DMS53 (cell line): ENCODE measurements at places on chromosomes 5 and 9.
A peak's percentile ranks its signal among the peaks of the same experiment; 100 is the strongest.

DNA sequence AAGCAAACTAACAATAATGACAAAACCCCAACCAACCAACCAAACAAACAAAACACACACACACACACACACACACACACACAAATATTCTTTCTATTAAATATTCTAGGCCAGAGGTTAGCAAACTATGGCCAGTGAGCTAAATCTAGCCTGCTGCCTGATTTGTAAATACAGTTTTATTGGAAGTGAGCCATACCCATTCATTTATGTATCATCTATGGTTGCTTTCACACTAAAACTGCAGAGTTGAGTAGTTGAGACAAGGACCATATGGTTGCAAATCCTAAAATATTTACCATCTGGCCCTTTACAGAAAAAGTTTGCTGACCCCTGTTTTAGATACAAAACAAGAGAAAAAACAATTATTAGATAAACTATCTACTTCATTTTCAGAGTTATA, 620.5 kb upstream of the SEMA6A start:
- no peak for DNase-seq

GRCh38 chr9:134985451-134985850, 67.7 kb upstream of the FCN1 start:
- DNase-seq, result no peak

DNA sequence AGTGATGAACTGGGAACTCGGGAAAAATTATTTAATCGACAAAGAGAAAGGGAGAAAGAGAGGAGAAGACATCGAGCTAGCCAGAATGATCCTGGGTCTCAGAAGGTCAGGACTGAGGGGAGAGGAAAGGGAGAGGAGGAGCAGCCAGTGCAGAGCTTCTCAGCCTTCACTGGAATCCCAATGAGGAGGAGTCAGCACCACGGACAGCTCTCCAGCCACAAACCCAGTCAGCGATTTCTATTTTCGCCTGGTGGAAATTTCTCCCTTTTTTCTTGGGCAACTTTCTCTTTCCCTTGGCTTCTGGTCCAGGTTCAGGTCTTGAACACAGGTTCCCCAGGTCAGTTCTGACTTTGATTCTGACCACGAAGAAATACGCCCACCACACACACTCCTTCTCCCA, 1.6 kb upstream of the BRINP1 start:
- peak; percentile 35 for DNase-seq

- no peak for DNase-seq
These were observed 15.5 kb upstream of the C1QTNF3 start for GRCh38 chr5:34058532-34058931.

DNA sequence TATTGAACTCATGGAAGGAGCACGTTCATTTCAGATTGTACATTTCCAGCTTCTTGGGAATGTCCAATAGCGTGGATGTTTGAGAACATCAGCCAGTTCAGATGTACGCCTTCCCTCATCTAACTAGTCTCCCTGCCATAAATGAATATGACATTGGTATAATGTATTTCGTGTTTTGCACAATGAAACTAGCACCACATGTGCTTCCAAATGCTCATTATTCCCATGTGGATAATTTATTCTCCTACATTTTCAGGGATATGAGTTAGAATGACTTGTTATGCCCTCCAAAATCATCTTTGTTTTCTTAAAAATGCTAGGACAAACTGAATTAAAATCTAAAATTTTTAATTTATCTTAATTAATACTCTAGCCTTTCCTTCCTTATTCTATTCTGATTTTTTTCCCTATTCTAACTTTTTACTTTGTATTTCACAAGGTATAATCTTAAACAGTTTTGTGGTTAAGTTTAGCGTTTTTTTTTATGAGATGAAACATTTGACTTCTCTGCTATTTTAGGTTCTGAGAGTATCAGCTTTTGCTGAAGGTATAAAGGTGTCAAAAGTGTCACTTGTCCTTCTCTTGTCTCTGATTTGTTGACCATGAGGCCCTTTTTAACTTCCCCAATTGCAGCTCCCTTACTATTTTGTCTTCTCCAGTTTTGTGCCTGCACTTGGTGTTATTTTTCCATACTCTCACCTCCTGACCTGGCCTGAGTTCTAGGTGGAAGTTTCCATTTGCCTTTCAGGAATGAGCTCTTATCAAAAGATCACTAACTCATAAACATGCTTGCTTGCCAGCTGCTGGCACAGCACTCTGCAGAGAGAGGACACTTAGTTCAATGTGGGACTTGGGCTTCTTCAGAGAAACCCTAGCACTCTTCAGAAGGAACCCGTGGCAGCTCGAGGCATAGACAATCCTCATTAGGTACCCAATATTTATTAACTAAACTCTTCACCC, 106.8 kb downstream of the FRMD3 start:
- no peak for DNase-seq

- no peak for DNase-seq
These were observed 216.8 kb downstream of the NMUR2 start for GRCh38 chr5:152188251-152188650.

GRCh38 chr9:3477236-3477834, 48.5 kb downstream of the RFX3 start:
- no peak for DNase-seq

DNA sequence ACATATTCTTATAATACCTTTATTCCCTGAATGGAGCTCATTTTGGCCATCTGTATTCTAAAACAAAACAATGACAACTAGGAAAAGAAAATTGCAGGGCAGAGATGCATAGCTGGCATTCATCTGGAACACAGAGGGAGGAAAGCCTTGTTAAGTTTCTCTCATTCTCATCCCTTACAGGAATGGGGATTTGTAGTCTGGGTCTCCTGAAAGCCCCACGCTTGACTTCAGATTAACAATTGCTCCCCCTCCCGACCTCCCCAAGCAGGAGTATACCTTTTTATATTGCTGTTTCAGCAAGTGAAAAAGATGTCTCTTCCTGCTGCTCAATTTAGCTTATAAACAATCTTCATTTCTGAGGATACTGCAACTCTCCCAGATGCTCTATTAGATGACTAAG, 812.1 kb downstream of the EFNA5 start:
- DNase-seq, result no peak

DNA sequence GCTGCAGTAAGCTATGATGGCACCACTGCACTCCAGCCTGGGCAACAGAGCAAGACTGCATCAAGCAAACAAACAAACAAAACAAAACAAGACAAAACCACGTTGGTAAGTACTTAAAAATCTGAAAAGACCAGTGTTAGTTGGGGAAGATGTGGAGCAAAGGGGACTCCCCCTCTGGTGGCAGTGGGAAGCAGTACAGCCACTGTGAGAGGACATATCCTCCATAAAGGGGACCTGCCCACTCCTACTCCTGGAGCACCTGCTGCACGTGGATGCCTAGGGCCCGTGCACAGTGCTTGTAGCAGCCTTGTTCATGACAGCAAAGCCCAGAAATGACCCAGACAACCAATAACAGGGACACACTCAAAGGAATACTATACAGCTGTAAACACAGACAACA, 17.0 kb upstream of the IPPK start:
- DNase-seq, result peak; percentile 24

- no peak for DNase-seq
These were observed 27.4 kb upstream of the TOMM5 start for GRCh38 chr9:37619806-37620205.

- DNase-seq, result peak; percentile 12
These were observed 566.6 kb upstream of the MEF2C start for GRCh38 chr5:89449392-89450148.

DNA sequence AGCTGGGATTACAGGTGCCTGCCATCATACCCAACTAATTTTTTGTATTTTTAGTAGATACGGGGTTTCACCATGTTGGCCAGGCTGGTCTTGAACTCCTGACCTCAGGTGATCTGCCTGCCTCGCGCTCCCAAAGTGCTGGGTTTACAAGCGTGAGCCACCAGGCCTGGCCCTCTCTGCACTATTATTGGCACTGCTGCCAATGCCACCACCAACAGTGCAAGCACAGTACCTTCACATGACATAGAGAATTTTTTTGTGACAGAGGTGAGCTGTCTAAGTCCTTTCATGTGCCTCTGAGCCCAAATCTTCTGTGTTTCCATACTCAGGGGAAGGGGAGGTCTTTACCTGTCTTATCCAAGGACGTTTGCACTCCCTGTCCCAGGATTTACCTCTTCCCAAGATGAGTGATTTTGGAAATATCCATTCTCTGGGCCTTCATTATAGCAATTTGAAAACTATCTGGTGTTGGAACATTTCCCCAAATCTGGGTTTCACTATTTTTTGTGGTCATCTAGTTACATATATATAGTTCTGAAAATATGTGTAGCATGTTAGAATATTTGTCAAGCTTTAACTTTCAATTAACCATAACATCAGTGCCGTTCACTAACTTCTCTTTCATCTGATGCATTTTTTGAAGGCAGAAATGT, 5.4 kb upstream of the CD180 start:
- DNase-seq, result no peak

DNA sequence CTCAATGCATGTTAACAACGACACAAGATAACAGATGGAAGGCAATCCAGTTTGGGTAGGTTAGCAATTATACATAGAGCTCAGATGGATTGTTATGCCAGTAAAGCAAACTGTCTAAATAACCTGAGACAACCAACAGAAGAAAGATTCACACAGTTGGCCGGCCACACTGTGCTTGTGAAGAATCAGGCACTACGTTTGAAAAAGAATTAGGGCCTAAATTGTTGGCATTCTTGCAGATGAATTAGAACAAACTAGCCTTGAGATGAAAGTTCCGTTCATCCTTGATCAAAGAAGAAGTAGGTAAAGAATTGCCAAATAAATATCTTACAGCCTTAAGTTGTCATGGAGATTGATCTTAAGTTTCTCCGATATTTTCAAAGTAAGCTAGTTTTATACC, 210.6 kb downstream of the CDH18 start:
- no peak for DNase-seq

GRCh38 chr9:93541005-93541404, 35.4 kb upstream of the PHF2 start:
- no peak for DNase-seq

DNA sequence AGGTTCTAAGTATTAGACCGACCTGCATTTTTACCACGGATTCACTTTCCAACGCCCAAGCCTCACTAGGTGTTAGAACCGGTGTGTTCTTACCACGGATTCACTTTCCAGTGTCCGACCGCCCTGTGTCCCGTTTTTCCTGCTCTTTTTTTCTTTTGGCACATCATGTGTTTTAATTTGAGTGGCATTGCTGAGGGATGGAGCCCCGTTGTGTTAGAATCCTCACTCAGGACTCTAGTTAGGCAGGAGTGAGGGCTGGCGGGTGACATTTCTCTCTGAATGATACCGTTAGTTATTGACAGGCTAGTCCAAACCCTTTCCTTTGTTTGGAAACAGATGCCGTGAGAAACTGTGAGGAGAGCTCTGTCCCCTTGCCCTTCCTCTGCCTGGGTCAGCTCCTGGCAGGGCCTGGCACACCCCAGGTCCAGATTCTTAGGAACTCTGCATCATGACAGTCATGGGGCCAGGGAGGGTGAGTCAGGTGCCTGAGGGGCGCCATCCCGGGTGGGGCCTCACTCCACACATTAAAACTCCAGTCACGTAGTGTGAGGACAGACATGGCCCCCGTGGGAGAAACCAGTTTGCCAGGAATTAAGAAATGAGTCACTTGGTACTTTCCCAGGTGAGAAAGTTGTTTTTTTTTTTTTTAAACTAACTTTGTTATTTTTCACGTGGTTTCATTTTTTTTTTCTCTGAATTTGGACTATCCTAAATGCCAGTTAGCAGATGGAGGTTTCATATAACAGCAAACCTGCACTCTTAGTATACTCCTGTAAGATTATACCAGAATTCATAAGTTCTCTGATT, 15.8 kb downstream of the EXOC3 start:
- DNase-seq, result peak; percentile 66

DNA sequence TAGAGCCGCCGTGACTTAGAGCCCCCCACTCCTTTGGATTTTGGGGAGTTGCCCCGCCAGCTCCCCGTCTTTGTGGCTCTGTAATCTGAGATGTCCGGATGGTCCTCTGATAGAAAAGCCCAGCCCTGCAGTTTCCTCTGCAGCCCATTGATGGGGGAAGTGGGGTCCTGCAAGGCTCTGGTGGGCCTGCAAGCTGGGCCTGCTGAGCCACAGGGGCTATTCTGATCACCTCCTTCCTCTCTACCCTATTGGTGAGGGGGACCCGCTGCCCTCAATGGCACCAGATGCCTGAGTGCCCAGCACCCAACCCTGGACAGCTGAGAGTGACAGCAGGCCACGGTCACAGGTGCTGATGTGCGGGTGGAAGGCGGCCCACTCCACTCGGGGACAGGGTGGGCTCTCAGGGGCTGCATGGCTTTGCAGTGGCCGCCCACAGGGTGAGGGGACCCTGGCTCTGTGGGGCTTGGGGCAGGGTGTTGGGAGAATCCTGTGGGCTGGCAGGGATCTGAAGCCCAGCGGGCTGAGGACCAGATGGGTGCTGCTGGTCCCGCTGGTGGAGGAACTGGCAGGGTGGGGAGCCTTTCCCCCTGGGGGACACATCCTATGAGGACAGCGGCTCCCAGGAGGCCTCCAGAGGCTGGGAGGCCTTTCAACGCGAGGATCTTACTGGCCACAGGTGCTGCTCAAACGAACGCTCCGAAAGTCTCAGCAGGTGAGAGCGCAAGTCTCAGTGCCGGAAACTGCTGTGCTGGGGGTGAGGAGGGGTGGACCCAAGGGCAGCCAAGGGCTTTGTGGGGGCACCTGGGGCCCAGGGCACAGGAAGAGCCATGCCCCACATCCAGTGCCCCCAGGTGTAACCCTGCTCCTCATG, 30.0 kb upstream of the LPCAT1 start:
- DNase-seq, result peak; percentile 89

DNA sequence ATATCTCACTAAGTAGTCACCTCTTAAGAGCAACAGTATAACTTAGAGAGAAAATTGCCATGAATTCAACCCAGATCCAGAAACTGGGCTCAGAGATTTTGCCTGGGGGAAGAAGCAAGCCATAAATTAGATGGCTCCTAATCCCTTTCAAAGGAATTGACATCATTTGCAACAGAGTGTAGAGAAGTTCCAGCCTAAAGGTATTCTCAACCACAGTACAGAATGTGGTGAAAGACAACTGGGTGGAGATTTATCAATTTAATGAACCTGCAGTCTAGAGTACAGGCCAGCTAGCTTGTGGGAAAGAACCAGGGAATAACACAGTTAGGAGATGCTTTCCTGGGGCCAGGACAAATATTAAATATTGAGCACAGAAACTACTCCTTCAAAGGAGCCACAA, 39.6 kb downstream of the CDKL3 start:
- no peak for DNase-seq
